Amniotic stem cell (primary cell): ENCODE measurements at places on chromosomes 5 and 9.

GRCh38 chr5:149030392-149030791 lies 32.5 kb downstream of the SH3TC2 start:
- no peak for DNase-seq

- no peak for DNase-seq
Measured at GRCh38 chr5:66660396-66660795, 64.2 kb downstream of the MAST4 start.

DNA sequence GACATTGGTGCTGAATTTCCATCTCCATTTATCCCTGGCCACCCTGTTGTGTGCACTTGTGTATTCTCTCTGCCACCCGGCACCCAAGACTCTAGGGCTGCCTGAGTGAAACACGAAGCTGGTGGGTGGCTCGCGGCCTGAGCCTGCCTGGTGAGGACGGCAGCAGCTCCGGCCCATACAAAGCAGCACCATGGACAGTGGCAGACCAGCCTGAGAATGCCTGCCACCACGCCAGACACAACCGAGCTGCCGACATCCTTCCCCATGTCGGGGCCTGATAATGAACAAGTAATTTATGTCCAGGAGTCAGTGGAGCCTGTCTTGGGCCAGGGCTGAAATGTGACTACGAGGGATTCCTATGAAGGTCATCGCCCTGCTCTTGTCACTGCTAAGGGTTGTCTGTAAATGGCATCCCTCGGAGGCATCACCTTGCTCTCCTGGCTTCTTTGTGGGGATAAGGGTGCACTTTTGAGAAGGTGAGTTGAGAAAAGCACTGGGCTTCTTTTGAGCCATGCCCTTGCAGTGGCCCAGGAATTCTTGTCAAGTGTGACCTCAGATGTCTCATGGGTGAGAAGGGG lies 175.7 kb downstream of the MELK start:
- no peak for DNase-seq

- DNase-seq, result no peak
Measured at GRCh38 chr5:134626369-134627014, 6.1 kb downstream of the SAR1B start.

DNA sequence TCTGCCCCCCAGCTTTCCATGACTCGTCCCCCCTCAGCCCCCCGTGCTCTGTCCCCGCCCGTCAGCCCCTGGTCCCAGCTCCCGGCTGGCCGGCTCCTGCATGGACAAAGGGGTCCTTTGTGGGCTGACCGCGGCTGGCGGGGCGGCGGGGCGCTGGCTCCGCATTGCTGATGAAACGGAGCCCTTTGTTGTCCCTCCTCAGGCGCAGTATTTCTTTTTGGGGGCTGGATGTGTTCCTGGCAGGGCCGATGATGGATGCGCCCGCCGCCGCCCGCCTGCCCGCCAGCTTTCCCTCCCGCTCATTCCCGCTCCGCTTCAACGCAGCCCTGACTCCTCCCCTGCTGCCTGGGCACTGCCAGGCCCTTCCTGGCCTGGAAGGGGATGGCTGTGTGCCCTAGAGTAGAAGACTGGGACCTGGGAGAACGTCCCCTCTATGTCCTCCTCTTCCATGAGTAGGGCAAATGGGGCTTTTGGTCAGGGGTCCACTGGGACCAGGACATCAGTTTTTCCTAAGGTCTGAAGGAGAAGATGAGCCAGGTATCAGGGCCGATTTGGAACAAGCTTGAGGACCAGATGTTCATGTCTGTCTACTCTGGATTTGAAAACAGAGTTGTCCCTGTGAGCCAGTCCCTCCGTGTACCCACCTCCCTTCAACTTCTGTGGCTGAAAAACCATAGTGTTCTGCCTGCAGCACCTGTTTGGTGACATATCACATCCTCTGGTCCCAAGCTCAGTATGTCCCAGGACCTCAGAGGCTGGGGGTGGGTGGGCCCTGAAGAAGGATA lies 29.0 kb downstream of the CXXC5 start:
- DNase-seq, result no peak

DNA sequence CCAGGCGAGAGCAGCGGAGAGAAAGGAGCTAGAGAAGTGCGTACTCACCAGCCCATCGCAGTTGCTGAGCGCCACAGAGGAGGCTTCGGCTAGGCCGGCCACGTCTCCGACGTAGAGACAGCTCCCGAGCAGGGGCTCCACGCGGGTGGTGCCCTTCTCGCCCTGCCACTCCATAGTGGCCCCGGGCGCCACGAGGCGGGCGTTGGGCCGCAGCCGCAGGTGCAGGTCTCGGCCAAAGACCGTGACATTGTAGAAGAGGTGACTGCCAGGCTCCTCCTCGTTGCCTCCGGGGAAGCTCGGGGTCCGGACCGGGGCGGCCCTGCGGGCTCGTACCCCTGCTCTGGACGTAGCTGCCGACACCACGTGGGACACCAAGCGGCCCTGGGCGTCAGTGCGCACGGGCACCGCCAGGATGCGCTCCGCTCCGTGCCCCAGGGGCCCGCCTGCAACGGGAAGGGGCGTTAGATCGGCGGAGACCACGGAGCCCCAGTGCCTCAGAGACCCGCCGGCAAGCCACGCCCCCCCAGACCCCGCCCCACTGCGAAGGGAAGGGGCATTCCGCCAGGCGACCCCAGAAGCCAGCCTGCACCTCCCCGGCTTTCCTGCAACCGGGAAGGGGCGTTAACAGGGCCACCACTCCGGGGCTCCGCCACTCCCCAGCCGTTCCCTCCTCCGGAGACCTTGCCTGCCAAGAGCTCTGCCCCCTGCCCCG lies 1.4 kb downstream of the ADAMTS2 start:
- DNase-seq, result peak; percentile 23

- DNase-seq, result no peak
Measured at GRCh38 chr9:106915851-106916250, 52.9 kb downstream of the ZNF462 start.

GRCh38 chr5:73302797-73303147 lies 129.8 kb downstream of the TMEM174 start:
- DNase-seq, result no peak

- DNase-seq, result no peak
Measured at GRCh38 chr9:83934569-83935275, 13.5 kb upstream of the KIF27 start.

DNA sequence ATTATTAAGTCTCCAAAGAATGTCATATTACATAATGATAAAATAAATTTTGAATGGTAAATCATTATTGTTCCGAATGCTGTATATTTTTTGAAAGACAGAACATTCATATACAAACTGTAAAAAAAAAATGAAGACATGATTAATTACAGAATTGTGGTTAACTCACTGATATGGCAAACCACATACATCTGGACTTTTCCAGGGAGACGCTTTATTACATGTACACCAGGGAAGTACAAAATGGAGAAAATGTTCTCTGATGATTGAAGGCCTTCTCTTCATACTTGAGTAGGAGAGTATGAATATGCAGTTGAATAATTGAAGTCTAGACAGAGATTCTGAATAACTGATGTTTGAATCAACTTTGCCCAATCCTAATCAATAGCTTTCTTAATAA lies 1886.9 kb downstream of the EFNA5 start:
- DNase-seq, result no peak

DNA sequence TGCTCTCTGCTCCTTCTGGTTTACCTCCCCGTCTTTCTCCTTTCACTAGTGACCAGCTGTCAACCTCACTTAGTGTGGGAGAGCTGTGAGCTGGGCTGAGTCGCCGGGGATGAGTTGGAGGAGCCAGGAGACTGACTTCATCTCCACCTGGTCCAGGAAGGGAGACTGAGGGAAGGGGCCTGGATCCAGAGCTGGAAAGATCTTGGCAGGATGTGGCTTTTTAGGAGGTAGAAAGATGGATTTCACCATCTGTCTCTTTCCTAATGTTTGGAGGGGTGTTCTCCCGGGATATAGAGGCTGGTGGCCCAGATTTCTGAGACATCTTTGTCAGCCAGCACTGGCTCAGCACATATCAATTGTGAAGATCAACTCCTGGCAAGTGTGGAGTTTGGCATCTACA lies 37.1 kb upstream of the TNC start:
- no peak for DNase-seq

DNA sequence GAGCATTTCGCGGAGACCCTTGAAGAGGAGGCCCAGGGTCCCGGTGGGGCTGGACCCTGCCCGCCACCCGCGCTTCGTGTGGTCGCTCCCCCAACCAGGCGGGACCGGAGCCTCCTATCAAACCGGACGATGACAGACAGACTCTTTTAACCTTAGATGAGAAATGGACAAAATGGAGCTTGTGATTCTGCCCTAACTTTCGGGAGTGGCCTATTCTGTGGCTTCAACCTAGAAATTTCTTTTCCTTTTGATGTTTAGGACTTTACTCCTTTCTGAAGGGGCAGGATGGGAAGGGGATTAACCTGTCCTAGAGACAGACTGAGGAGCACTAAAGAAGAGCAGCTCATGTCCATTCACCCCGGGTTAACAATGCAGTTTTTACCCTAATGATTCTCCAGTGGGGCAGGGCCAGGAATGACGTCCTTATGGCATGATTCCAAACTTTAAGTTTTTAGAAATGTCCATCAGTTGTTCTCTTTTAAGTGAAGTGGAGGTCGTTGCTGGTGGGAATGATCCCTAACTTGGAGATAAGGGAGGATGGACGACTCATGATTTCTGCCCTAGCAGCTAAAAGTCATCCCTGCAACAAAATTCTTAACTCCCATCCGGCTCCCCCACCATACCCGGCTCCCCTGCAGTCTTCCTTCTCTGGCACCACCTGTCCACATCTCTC lies 1.0 kb downstream of the NIPSNAP3A start:
- DNase-seq, result peak; percentile 30

- DNase-seq, result no peak
Measured at GRCh38 chr9:88017096-88017495, 42.8 kb upstream of the CDK20 start.

DNA sequence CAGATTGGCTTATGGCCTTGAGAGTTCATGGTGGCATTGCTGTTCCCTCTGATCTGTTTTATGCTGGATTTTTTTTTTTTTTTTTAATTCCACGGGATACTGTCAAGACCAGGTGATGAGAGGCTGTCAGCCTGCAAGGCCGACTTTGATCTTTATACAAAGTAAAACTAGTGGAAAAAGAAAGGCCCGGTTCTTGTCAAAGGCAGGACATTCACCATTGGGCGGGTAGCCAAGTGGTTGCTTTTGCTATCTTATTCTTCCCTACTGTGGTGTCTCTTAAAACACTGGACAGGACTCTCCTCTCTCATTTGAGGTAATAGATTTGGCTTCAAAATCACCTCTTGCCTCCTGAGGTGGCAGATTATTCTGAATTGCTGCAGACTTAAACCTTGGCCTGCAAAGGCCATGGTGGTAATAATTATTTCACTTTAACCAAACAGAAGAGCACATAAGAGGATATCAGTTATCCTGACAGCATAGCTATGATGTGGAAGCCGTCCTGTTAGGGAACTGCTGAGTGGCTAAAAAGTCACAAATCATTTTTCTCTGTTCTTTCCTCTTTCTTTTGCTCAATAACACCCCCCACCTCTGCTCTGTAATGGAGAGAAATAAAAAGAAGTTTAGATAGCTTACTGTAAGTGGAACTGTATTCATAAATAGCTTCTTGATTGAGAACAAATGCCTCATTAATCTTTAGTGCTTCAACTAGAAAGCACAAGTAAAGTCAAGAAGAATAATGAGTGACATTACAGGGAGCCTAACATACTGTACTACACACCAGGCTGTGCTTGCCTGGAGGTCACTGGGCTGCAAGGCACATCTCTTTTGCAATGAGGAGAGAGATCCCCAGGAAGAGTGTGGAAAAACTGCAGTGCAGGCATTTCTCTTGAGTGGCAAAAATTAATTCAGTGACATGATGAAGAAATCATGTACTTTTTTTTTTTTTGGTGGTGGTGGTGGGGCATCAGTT lies 275.6 kb downstream of the KDM4C start:
- DNase-seq, result no peak

GRCh38 chr9:101564252-101564651 lies 30.5 kb downstream of the PPP3R2 start:
- DNase-seq, result no peak

DNA sequence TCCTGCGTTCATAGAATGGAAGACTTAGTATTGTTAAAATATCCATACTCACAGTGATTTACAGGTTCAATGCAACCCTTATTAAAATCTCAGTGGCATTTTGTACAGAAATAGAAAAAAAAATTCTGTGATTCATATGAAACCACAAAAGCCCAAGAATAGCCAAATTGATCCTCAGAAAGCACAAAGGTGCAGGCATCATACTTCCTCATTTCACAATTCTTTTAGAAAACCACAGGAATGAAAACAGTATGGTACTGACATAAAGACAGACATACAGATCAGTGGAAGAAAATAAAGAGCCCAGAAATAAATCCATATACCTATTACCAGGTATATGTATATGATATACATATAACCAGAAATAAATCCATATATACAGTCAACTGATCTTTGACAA lies 86.8 kb upstream of the MEGF10 start:
- peak; percentile 7 for DNase-seq

GRCh38 chr9:89654025-89654662 lies 49.3 kb downstream of the GADD45G start:
- no peak for DNase-seq

- no peak for DNase-seq
Measured at GRCh38 chr5:78801413-78801812, 152.8 kb upstream of the LHFPL2 start.

DNA sequence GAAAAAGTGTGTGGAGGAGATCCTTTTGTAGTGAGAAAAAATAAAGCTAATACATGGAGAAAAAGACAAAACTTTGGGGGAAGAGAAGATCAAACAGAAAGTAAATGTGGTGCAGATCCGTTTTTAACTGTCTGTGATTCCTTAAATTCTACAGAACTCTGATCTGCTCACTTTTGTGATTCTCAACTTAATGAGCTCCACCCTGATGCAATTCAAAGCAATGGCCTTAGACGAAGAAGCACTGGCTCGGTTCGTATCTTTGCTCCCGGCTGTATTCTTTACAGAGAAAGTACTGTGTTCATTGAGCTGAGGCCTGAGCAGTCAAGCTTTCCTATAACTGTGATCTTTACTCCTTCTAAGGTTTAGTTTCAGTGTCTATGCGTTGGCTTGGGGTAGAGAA lies 453.4 kb downstream of the DMAC1 start:
- no peak for DNase-seq

DNA sequence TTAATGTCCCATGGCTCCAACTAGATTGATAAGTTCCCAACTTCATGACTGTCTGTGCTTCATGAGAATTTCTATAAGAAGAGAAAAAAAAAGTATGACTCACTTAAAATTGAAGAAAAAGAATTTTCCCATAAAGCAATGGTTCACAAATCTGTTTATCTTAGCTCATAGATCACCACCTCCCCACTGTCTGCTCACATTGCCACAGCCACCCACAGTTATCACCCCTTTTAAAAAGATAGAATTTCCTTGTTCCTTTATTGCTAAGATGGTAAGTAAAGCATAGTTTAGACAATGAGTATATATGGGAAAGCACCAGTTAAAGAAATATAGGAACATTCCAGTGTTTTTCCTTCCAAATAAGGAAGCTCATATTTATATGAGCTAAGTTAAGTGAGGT lies 67.1 kb downstream of the ALDH7A1 start:
- DNase-seq, result peak; percentile 34

DNA sequence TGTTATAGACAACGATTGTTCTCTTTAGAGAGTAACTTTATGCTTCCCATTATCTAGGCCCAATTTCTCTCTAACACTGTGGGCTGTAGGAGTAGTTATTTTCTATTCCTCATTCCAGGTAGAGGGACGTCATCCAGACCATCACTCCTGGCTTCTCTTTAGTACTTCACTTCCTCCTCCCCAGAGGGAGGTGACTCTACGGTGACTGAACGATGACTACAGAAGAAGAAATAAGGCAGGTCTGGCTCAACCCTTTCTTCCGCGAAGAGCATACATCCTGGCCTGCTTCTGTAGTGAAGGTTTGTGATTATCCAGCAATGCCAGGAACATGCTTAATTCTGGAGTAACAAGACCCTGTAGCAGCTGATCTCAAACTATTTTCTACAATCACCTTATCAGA lies 50.8 kb downstream of the HMGCR start:
- no peak for DNase-seq
